ENCODE measurements at places on chromosomes 12 and 14. TPM values are rescaled to one million over a fixed set of nuclear protein-coding genes. Genes with fewer than 3 reads are reported as not detected.

- no peak overlapping the region for H3K4me3 ChIP-seq
- no peaks in the 10 kb centered on the region for H3K36me3 ChIP-seq
- no peak for DNase-seq
- no peaks in the 10 kb centered on the region for H3K4me1 ChIP-seq
- no peak overlapping the region for H3K27ac ChIP-seq
- no peaks in the 10 kb centered on the region for H3K27me3 ChIP-seq
Observed at GRCh38 chr12:7035463-7035862, 17.2 kb upstream of the LPCAT3 start.

- H3K27ac ChIP-seq: no peak overlapping the region
- no peak overlapping the region for H3K4me3 ChIP-seq
- no peaks in the 10 kb centered on the region for H3K27me3 ChIP-seq
- no peak for DNase-seq
- no peaks in the 10 kb centered on the region for H3K36me3 ChIP-seq
Observed at GRCh38 chr14:81727218-81727617, 193.6 kb upstream of the SEL1L start.

- no peaks in the 10 kb centered on the region for H3K27me3 ChIP-seq
- peaks cover 37% of the 10 kb centered on the region for H3K36me3 ChIP-seq
- no peak for DNase-seq
- H3K4me3 ChIP-seq: no peak overlapping the region
- no peak overlapping the region for H3K27ac ChIP-seq
Observed at GRCh38 chr12:112170971-112171596, 45.7 kb downstream of the TRAFD1 start.

- no peaks in the 10 kb centered on the region for H3K36me3 ChIP-seq
- H3K27ac ChIP-seq: no peak overlapping the region
- H3K27me3 ChIP-seq: no peaks in the 10 kb centered on the region
Observed at GRCh38 chr14:91004987-91005386, 55.5 kb downstream of the RPS6KA5 start.

DNA sequence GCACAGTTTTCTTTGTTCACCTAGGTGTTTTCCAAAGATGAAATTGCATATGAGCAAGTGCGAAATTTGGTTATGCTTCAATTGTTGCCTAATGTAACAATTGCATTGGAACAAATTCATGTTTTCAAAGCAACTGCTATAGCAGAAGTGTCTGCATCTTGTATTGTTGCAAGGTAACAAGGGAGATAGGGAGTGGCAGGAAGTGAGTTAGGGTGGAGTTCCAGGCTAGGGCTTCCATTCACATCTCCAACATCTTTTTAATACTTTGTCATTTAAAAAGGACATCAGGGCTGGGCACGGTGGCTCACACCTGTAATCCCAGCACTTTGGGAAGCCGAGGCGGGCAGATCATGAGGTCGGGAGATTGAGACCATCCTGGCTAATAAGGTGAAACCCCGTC is 312.3 kb upstream of the E2F7 start:
- no peak overlapping the region for H3K4me3 ChIP-seq
- DNase-seq: no peak
- no peaks in the 10 kb centered on the region for H3K36me3 ChIP-seq
- no peaks in the 10 kb centered on the region for H3K27me3 ChIP-seq

DNA sequence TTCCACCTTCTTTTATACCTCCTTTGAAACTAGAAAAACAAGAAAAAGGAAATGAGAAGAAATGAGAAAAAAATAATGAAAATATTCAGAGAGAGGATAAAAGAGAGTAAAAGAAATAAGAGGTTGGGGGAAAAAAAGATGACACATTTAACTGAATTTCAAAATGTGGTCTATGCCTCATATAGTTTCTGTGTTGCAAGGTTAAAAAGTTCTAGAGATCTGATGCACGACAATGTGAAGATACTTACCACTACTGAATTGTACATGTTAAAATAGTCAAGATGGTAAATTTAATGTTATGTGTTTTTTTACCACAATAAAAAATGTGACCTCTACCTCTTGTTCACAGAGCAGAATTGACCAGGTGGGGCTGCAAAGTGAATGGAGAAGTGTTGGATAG is 314.8 kb upstream of the OR4E1 start:
- no peaks in the 10 kb centered on the region for H3K4me1 ChIP-seq
- no peaks in the 10 kb centered on the region for H3K36me3 ChIP-seq
- H3K27ac ChIP-seq: no peak overlapping the region
- H3K27me3 ChIP-seq: no peaks in the 10 kb centered on the region
- no peak overlapping the region for H3K4me3 ChIP-seq

- H3K36me3 ChIP-seq: no peaks in the 10 kb centered on the region
- DNase-seq: peak; percentile 32
- peaks cover 11% of the 10 kb centered on the region for H3K27me3 ChIP-seq
- H3K4me1 ChIP-seq: peaks cover 24% of the 10 kb centered on the region
Observed at GRCh38 chr12:64826234-64826633, 1.8 kb downstream of the TBC1D30 start.

DNA sequence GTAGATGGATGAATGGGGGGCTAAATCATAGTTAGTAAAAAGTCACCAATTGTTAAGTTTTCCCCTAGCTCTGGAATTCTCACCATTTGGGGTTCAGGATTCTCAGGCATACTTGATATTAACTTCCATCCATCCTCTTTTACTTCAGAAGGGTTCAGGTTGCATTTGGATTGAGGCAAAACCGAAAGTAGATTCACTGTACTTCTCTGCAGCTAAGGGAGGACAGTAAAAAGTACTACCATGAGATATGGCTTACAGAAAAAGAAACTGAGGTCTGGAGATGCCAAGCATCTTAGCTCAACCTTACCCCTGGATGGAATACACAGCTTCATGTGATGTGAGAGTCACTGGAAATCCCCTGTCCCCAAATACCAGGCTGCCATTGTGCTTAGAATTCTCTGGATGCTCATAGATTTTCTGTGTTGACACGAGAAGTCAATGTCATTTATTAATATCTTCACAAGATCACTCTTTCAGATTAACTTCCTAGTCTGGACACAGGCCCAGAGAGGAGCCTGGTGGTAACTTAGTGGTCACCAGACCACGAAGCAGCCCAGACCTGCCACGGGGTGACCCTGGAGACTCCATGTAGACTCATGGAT is 87.1 kb downstream of the SSPN start:
- H3K4me3 ChIP-seq: no peak overlapping the region
- no peaks in the 10 kb centered on the region for H3K36me3 ChIP-seq
- no peak for DNase-seq
- no peaks in the 10 kb centered on the region for H3K4me1 ChIP-seq
- no peaks in the 10 kb centered on the region for H3K27me3 ChIP-seq
- H3K27ac ChIP-seq: no peak overlapping the region

GRCh38 chr12:54562750-54563356 is 13.5 kb downstream of the PDE1B start:
- H3K4me3 ChIP-seq: no peak overlapping the region
- peaks cover 4% of the 10 kb centered on the region for H3K4me1 ChIP-seq
- no peaks in the 10 kb centered on the region for H3K27me3 ChIP-seq
- H3K27ac ChIP-seq: no peak overlapping the region
- no peak for DNase-seq

The KRT75 gene
- not detected for total RNA-seq

The IAPP gene
- total RNA-seq: not detected

The DHRS4 gene
- total RNA-seq: 36.1 TPM

The LHX5 gene
- not detected for total RNA-seq

The SERPINA3 gene
- total RNA-seq: 51.5 TPM

Measured in upper lobe of left lung (tissue), 6 donors.